ENCODE measurements at places on chromosomes 3 and 15. TPM values are rescaled to one million over a fixed set of nuclear protein-coding genes. Genes with fewer than 3 reads are reported as not detected.

Gene VWA5B2
- total RNA-seq = not detected

Gene FBLN2
- total RNA-seq = 2.2 TPM

Gene A4GNT
- not detected for total RNA-seq

Gene ST6GAL1
- 59.5 TPM for total RNA-seq

Gene GOLGA8Q
- total RNA-seq = 0.59 TPM

Gene TMEM158
- 6.1 TPM for total RNA-seq

Gene SPPL2A
- total RNA-seq = 71.3 TPM

Gene PRR20G
- not detected for total RNA-seq

Gene ZMYND10
- 0.13 TPM for total RNA-seq

Gene CCK
- not detected for total RNA-seq

Gene OSBPL10
- total RNA-seq = 17.3 TPM

Gene HDGFL3
- total RNA-seq = 86.5 TPM

Gene TTLL13
- total RNA-seq = 0.04 TPM

Data from pulmonary artery endothelial cell (primary cell).